Fibroblast of villous mesenchyme (primary cell): ENCODE measurements at places on chromosomes 1 and 21. TPM values are rescaled to one million over a fixed set of nuclear protein-coding genes. Genes with fewer than 3 reads are reported as not detected.

GRCh38 chr1:46575300-46575699 is 23.9 kb upstream of the KNCN start:
- no peak for DNase-seq

DNA sequence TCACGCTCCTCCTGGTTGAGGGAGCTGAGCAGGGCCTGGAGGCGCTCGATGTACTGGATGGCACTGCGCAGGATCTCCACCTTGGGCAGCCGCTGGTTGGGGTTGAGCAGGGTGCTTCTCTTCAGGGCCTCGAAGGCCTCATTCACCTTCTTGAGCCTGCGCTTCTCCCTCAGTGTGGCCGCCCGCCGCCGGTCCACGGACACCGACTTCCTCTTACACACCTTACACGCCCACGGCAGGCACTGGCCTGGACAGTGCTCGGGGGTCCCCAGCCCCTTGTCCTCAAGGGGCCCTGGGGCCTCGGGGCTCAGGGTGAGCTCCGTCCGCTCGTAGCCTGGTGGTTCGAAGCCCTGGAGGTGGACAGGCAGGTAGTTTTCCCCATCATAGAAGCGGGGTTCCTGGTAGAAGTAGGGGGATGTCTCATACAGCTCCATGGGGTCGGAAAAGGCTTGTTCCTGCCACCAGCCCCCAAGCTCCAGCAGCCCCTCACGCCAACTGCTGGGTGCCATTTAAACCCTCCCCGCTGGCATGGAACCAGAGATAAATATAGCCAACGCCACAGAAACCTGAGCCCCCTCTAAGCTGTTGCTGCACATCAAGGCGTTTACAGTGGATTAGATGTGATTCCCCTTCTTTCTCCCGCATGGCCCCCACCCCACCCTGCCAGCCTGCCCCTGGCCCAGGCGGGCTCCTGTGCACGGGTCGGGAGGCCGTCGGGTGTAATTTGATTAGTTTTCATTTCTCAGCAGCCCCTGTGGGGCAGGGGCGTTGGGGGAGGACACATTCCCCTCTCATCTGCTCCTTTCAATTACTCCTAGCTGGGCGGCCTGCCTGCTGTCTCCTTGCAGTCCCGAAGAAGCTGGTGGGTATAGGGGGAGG is at the start of gene MYOG:
Gene MYOG (minus strand): TSS at position 485 of the 879 bp plus-strand sequence. CDS start 51 bp downstream, at position 434.
- DNase-seq = no peak

DNA sequence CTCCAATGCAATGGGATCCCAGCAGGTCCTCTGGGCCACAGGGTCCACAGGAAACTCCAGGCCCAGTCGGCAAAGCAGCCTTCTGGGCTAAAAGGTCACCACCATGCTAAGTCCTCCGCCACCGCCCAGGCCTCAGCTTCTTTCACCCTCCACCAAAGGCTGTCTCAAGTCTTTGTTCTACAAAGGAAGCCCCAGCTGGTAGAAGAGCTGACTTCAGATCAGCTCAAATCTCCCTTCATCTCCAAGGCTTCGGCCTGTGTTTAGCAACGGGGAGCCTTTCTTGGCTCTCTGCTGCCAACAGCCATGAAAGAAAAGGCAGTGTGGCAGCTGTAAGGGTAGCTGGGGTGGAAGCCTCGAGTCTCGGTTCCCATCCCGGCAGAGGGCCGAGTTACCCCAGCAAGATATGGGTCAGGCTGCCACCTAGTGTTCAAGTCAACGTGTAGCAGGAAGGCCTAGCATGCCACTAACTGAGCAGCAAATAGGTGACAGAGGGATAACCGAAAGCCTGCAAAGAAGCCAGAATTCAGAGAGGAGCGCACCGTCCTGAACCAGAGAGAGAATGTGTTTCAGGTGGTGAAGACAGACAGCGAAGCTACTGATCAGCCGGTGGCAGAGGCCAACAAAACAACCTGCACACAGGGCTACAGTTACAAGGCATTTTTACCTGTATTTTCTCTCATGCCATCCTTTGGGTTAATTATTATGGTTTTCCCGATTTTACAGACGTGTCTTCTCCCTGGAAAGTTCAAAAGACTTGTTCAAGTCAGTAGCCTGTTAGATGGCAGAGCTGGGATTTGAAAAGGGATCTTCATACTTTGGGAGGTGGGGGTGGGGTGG is 26.8 kb upstream of the CRNN start:
- DNase-seq = peak; percentile 53

DNA sequence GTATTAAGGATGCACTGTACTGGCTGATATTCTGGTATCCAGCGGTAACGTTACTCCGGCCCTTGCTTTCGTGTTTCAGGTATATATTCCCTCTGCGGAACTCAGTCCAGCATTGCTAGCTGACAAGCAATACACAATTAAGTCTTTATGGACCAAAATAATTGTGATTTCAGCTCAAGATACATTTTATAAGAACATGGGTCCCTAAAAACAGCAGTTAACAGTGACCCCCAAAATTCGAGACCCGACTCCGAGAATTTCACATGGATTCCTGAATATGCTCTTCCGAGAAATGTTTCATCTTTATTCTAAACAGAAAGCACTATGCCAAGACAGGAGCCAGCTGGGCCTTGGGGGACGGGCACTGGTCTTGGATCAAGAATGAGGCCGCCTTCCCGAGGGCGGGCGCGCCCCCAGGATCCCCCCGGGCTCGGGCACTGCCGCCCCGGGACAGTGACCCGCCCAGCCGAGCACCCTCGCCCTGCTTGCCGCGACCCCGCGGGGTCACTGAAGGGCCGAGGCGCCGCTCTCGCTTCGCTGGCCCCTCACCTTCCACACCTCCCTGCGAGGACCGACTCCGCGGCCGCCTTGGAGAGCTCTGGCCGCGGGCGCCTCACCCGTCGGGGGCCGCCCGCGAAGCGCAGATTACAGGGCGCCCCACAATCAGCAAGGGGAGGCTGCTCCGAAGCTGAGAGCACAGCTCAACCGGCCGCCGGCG is 610 bp downstream of the SCYL3 start:
- DNase-seq = peak; percentile 43

DNA sequence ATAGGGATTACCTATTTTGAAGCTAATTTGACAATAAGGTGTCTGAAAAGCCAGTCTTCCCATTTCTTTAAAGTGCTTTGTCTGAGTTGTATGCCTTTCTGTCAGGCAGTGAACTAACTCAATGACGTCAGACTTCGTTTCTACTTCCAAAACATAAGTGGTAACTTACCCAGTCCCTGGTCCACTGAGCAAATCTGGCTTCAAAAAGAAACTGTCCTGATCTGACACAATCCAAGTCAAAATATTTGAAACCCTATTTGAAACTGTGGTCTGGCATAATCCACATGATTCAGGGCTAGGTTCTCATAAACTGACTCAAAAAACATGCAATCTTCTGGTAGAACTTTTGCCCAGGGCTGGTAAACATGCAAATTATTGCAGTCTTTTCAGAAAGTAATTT is 34.0 kb downstream of the DIRAS3 start:
- peak; percentile 42 for DNase-seq

GRCh38 chr1:177033628-177034027 is 130.9 kb downstream of the ASTN1 start:
- DNase-seq = no peak

DNA sequence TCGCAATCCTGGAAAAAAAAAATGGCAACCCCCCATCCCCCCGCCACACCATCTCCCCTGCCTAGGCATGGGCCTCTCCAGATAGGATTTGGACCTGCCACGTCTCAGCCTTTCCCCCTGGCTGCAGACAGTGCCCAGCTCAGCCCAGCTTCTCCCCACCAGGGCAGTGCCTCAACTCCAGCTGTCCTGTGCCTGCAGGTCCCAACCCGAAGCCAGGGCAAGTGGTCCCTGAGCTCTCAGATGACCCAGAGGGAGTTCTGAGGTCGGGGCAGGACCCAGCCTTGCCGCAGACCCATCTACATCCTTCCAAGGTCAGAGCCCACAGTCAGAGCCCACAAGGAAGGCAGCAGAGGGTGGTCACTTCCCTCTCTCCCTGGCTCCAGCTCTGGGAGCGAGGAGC is 86.7 kb upstream of the POU3F1 start:
- DNase-seq = no peak

DNA sequence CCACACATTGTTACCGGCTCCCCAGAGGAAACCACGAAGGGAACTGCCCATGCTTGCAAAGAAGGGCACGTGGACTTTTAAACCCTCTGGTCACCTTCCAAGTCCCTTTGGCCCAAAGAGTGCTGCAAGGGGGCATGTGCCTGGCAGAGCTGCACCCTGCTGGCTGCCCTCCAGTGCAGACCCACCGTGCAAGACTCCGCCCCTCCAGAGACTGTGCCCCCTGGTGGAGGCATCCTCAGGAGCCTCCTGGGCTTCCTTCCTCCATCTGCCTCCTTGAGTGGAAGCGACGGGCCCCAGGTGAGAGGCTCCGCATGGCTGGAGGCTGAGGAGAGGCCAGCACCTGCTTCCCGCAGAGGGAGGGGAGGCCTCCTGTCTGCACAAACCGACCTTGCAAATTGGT is 100.6 kb downstream of the CRYAA start:
- no peak for DNase-seq

DNA sequence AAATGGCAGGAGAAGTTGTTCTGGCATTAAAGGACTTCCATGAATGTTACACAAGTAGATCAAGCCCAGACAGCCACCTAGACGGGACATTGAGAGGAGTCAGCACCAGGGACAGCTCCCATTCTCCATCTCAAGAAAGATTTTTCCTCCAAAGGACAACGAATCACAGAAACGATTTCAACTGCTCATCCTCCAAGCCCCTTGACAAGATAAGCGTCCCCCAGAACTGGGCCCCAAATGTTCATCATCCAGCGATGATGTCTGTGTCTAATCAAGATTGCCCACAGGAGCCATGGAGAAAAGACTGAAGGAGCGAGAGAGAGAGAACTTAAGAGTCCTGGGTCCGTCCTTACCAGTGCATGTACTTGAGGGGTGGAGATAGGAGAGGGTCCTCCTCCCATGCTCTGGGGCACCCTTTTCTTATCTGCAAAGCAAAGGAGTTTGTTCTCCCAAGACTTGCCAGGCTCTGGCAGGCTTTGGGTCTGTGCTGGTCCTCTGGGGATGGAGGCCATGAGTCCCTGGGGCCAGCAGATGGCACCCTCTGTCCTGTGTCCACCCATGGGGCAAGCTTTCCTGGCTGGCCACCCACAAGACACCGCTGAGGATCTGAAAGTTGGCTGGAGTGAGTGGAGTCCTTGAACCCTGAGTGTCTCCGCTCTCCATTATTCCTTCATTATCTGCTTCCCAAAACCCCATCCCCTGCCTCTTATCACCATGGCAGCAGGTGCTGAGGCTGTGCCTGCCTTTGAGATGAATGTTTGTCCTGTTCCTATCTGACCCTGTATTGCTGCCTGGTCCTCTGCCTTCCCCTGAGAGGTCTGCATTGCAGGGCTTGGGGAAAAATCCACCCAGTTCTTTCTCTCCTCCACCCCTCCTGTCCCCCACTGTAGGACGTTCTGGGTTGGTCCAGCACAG is 164.6 kb downstream of the ACTL8 start:
- DNase-seq = peak; percentile 50

DNA sequence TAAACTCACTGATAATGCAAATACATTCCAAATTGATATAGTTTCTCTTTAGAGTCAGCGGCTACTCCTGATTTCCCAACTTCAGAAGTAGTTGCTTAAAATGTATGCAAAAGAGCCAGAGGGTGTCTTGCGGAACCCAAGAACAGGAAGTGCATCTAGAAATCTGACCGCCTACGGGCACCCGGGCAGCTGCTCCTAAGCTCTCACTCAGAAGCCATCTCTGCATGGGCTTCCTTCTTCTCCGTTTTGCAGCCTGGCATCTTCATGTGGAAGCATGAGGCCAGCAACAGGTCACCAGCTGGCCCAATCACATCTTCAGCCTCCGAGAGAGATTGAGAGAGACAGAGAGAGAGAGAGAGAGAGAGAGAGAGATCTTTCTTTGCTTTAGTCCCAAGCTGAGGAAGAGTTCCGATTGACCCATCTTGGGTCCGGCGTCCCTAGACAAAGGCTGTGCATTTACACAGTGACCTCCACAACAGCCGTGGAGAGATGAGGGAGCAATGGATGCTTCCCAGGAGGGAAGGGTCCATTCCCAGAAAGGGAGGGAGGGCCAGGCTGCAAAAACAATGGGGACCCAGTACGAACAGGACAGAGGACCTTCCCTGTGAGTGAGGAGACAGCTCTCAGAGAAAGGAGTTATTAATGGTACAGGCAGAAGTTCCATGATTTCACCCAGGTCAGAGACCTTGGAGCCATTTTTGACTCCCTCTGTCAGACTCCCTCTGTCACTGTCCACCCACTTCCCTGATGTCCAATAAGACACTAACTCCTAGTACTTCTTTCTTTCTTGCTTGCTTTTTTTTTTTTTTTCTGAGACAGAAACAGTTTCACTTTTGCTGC is 28.2 kb upstream of the SLC30A1 start:
- DNase-seq = peak; percentile 95

- no peak for DNase-seq
Measured at GRCh38 chr1:223479718-223480425, 86.7 kb downstream of the CCDC185 start.

GRCh38 chr1:202165942-202166843 is 5.8 kb upstream of the PTPN7 start:
- no peak for DNase-seq

DNA sequence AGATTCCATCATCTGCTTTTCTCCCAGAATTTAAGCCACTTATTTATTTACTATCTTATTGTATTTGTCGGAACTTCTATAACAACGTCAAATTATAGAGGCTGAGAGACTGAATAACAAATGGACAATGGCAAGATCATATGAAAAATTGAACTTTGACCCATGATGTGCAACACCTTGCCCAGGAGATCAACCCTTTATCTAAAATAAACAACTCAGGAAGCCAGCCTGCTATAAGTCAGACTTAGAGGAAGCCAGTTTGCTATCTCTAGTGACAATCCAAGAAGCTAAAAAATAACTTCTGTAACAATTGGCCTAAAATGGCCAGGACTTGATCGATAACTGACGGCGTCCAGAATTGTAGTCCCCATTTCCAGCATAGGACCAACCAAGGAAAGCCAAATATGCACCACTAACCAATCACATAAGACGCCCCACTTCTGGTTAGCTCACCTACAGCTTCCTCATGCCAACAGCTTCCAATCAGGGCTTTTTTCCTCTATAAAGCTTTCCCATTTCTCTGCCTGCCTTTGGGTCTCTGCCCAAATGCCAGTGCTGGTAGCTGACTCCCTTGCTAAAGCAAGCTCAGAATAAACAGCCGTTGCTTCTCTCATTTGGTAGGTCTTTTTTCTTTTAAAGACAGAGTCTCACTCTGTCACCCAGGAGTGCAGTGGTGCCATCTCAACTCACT is 28.5 kb downstream of the ANP32E start:
- no peak for DNase-seq

- no peak for DNase-seq
Measured at GRCh38 chr21:43868461-43868860, 3.4 kb downstream of the AGPAT3 start.

Gene CDCA8
- 6.1 and 14.2 TPM in 2 replicates for total RNA-seq

Gene PLXNA2
- 0.86 and 1.9 TPM in 2 replicates for total RNA-seq

Gene PLA2G2F
- not detected in 2 replicates for total RNA-seq

Gene LCE3E
- not detected in 2 replicates for total RNA-seq

Gene ADAM30
- total RNA-seq = under 0.01 TPM in 1 of 2 replicates, not detected in the other

Gene MAP3K6
- total RNA-seq = 24.2 and 25.9 TPM in 2 replicates

Gene C1QB
- not detected in 2 replicates for total RNA-seq

Gene LCE1D
- total RNA-seq = not detected in 2 replicates

Gene ACADM
- total RNA-seq = 27.1 and 31.5 TPM in 2 replicates

Gene CASQ2
- total RNA-seq = not detected in 2 replicates

Gene TMEM125
- under 0.01 TPM in 1 of 2 replicates, not detected in the other for total RNA-seq

Gene ASPM
- total RNA-seq = 19.6 and 43.6 TPM in 2 replicates

Gene TTLL7
- 7.7 and 9.1 TPM in 2 replicates for total RNA-seq

Gene EPHA10
- under 0.01 TPM in 1 of 2 replicates, not detected in the other for total RNA-seq
